ENCODE measurements at places on chromosomes 11 and 22.

DNA sequence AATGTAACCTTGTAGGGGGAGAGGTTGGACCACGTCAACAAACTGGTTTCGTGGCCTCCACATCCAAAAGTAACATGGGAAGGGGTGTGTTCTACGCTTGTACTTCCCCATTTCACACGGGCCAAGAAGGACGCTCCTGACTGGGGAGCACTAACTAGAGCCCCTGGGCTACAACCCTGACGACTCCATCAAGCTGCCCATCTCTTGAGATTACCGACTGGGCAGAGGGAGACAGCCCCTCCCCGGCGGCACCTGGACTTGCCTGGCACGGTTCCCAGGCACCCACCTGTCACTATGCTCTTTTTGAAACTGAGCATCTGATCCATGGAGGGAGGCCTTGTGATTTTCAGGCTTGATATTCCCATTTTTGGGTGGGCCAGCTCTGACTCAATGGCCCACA lies 68.5 kb downstream of the SHANK2 start:
- DNase-seq = no peak

DNA sequence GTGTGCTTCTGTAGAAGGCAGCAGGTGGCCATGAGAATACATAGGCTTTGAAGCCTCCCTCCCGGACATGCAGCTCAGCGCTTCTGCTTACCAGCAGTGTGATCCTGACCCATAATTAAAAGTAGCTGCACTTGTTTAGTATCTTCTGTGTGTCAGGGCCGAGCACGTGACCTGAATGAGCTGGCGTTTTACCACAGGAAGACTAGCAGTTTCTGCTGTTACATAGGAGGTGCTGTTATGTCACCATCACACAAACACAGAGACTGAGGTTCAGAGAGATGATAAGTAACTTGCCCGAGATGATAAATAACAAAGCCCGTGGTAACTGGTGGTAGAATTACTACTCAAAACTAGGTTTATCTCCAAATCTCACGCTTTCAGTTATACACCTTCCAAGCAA lies 329.5 kb downstream of the OPCML start:
- DNase-seq = no peak

DNA sequence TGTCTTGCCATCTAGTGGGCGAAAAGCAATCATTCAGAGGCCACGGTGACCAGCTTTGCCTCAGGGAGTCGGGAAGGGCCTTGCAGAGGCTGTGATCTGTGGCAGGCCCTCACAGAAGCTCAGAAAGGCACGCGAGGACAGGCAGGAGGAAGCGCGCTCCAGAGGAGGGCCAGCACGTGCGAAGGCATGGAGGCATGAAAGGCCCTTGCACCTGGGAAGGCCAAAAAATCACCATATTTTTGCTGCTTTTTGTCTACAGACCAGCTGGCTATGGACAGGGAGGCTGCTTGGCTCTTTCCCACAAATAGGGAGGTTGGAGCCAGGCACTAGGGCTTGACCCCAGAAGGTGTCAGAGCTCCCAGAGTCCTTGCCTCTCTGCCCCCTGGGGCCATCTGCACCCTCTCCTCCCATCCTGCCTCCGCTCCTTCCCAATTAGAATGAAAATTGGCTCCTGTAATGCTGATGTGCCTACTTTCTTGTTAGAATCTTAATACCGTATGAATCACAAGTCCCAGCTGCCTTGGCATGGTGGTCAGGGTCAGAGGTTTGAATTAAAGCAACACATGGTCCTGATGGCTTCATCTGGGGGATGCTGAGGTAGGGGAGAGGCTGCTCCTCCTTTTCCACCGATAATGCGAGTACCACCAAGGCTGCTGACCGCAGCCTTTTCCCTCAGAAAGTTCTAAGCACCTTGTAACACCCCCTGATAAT lies 69.1 kb downstream of the FEZ1 start:
- no peak for DNase-seq

- no peak for DNase-seq
These were observed 73.0 kb downstream of the RSF1 start for GRCh38 chr11:77747381-77747969.

- DNase-seq = no peak
These were observed 397.9 kb upstream of the CCDC90B start for GRCh38 chr11:83684071-83684470.

- no peak for DNase-seq
These were observed 19.5 kb upstream of the UVRAG start for GRCh38 chr11:75795276-75796090.

GRCh38 chr11:134512061-134512460 lies 100.0 kb upstream of the B3GAT1 start:
- DNase-seq = no peak

GRCh38 chr11:30775233-30775522 lies 189.0 kb upstream of the MPPED2 start:
- no peak for DNase-seq

GRCh38 chr22:23245045-23245798 lies 64.9 kb downstream of the BCR start:
- no peak for DNase-seq

DNA sequence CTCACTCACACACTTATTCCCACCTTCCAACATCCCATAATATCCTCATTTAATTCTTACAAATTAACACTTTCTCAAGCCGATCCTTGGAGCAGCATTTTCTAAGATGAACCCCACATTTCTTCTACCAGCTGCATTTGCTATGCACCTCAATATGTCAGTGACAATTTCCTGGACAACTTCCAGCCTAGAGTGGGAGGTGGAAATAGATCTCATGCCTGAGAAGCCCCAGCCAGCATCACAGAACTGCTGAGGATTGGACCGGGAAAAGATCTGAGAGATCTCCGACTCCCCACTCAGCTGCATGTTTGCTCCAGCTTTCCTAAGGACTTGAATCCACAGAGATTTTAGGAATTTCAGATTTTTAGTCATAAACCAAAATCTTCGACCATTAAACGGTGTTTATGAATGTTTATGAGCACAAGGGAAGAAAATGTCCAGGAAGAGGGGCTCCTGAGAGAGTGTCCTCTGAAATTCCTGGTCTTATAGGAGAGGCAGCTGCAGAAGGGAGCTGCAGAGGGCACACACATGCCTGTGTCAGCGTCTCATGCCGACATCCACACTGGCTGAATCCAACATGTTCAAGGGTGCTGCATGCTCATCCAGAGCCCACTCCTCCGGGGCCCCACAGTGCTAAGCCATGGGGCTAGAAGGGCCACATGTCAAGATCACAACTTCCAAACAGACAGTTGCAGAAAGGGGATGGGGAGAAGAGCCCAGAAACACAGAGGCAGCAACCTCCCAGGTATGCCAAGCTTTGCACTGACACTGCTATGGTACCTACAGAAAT lies 68.6 kb downstream of the MICAL3 start:
- no peak for DNase-seq

- no peak for DNase-seq
These were observed 1.7 kb upstream of the TXNRD2 start for GRCh38 chr22:19943082-19944026.

- no peak for DNase-seq
These were observed 6.2 kb upstream of the CUL5 start for GRCh38 chr11:108002476-108002875.

DNA sequence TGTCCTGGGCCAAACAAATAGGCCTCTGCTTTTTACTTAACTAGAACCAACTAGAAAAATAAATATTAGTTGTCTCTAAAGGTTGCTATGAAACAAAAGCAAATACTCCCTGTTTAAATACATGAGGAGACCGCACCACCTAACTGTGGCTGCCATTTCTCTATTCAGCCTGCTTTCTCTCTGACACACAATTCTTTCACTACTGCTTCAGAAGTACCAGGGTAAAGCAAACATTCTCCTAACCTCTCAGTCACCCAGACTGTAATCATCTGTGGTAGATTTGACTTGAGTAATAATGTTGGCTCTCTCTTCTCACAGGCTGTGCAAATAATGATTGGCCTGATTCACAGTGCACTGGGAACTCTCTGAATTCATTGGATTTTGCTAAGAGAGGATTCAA lies 41.0 kb upstream of the MS4A8 start:
- no peak for DNase-seq

- DNase-seq = no peak
These were observed 51.7 kb upstream of the BID start for GRCh38 chr22:17825876-17826550.

- DNase-seq = no peak
These were observed 117.3 kb downstream of the PLEKHA7 start for GRCh38 chr11:16896729-16897469.

DNA sequence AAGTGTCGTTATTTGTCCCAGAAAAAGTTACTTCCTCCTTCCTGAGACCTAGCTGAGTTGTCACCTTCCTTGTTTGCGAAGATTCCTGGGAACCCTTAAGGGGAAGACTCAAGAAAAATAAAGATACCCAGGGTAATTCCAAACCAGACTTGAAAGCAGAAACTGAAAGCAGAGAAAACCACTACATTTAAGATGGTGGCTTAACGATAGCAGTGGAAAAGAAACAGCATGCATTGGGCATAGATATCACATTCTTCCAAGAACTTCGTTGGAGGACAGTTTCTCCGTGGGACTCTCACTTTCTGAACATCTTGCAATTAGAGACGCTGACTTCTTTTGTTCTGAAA lies 89.1 kb downstream of the FAM76B start:
- DNase-seq = no peak

- DNase-seq = no peak
These were observed 18.3 kb downstream of the RRAS2 start for GRCh38 chr11:14340721-14341120.

DNA sequence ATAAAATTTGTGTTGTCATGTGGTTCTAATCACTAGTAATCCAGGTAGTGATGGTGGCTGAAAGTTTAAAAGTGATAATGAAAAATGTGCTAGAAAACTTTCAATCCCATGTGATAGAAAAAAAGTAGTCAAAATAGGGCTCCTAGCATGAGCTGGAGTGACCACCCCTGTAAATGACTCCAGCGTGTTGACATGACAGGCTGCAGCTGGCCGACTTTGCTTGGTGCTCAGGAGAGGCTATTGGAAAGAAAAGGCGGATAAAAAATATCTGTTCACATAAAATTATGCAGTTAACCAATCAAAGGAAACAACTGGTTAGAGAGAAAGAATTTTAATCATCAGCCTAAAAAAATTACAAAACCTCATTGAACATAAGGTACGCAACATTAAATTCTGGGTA lies 16.9 kb upstream of the MTCH2 start:
- no peak for DNase-seq

DNA sequence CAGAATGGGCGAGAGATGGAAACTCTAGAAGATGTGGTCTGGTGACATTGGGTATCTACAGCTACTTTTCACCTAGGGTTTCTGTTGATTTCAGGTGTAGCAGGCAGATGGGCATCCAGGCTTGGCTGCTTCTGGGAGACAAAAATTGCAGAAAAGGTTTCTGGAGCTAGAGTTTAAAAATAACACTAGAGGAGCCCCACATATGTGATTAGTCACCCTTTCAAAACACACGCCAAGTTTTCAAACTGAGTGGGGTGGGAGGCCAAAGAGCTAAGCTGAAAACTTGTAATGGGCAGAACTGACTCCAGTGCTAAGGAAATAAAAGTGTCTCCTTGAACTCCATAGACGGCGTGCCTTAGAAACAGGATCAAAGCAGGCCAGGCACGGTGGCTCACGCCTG lies 80.8 kb downstream of the GRK3 start:
- no peak for DNase-seq

GRCh38 chr11:109015283-109015682 lies 350.4 kb downstream of the DDX10 start:
- DNase-seq = no peak

DNA sequence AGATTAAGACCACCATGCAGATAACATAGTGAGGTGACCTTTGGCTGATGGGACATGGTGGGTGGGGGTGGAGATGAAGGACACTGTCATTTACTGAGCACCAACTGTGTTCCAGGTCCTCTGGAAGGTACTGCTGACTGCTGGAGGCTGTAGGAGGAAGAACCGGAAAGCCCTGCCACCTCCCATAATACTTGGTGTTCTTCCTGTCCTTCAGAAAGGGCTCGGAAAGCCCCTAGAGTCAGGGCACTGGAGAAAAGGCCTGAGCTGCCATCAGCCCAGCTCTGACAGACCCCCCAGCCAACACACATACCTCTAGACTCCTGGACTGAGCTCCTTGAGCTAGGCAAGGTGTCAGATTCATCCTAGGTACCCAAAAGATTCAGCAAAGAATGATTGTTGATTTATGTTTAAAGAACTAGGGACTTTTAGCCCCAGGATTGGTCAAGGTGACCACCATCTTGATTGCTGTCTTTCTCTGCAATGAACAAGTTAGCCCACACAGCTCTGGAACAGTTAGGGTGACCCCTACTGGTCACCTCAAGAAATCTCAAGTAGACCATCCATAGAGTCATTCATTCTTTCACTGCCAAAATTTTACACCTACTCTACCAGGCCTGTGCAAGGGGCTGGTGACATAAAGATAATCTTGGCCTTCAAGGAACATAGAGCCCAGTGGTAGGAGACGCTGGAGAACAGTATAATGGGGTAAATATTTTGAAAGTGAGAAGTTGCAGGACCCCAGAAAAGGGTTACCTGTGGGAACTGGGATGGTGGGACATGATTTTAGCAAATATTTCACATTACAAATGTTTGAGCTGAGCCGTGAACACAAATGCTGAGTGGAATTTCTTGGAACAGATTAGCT lies 39.4 kb downstream of the IRAG1 start:
- no peak for DNase-seq

GRCh38 chr11:122701143-122701542 lies 45.6 kb downstream of the UBASH3B start:
- no peak for DNase-seq

- no peak for DNase-seq
These were observed 26.4 kb downstream of the ADAMTS15 start for GRCh38 chr11:130474637-130475400.

- DNase-seq = no peak
These were observed 38.4 kb upstream of the PRSS23 start for GRCh38 chr11:86761978-86762377.

Measured in activated naive CD8-positive, alpha-beta T cell treated with anti-CD3 and anti-CD28 coated beads, Interleukin-2, amount 50 U/mL, for 16 hours (primary cell).